Activated CD8-positive, alpha-beta memory T cell treated with anti-CD3 and anti-CD28 coated beads for 1 hour (primary cell): ENCODE measurements at places on chromosomes 6 and 20.

- no peak for DNase-seq
Measured at GRCh38 chr6:21780141-21780540, 186.6 kb downstream of the SOX4 start.

DNA sequence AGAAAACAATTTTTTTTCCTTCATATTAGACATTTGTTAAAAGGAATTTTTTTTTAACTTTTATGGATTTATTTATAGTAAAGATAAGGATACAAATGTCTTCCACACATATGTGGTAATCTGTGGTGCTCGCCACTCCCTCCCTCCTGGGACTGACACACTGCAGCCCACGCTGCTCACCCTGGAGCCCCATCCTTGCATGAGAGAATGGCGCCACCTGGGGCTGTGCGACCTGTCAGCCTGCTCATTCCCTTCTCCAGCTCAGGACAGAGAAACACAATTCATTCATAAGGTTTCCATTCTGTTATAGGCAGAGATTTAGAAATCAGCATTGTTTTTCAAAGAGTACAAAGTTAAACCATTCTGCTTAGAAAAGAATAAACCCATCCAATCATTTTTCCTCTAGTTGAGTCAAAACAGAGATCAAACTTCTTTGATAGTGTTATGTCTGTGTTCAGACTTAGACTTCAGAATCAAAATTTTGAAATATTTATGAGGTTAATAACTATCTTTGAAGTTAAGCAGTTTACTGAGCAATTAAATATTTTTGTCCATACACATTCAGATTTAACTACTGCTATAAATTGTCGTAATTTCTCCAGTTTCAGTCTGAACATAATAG, 42.8 kb upstream of the DYNLRB1 start:
- no peak for DNase-seq

DNA sequence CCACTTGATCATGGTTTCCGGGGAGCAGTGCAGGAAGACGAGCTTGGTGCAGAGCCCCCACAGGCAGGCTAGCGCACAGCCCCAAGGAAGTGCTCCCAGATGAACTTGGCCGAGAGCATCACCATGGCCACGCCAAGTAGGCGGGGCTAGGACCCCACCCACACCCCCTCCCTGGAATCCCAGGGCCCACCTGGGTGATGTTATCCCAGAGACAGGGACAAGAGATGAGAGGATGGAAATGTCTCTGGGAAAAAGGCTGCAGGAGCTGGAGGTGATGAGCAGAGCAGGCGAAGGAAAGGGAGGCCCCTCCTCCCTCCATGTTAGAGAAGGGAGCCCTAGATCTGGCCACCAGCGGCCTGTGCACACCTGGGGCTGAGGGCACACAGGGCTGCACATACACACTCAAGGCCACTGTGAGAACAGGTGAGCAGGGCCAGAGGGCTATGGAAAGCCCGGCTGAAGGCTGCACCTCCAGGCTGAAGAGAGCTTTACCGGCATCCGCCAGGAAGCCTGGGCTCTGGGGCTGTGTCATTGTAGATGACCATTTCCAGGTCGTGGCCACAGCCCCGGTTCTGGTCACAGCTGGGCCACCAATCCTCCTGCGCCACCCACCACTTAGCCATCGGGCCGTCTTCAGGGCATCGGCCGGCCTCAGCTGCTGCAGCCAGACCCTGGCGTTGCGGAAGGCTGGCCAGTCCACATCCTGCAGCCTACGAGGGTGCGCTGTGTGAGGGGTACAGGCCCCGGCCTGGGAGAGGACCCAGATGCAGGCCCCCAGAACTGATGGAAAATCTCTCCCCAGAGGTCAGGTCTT, 24.9 kb downstream of the NPEPL1 start:
- DNase-seq, result no peak

- no peak for DNase-seq
Measured at GRCh38 chr6:144718431-144718830, 433.3 kb downstream of the UTRN start.

DNA sequence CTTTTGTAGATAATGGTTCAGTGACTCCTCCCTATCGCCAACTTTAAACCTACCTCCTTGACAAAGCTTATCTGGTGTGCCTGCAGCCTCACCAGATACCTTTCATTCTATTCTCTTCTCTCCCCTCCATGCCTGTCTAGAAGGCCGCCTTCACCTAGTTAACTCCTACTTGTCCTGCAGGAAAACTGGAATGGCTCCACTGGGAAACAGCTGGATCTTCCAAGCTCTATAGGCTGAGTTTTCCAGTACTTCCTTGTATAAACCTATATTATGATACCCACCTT, 6.2 kb downstream of the PRKN start:
- DNase-seq, result no peak

DNA sequence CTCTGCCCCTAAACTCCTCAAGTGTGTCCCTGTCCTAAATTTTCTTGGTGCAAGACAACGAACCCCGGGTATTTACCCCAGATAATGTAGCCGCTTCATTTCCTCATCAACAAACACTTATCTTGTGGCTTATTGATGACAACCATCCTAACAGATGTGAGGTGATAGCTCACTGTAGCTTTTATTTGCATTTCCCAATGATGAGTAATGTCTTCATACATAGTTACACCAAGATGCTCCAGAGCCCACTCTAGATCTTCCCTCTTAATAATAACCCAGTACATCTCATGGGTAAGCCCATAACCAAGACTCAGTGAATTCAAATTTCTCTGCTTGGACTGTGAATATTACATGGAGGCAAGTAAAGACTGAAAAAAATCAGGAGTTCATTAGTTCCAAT, 48.2 kb upstream of the BEND6 start:
- no peak for DNase-seq

- DNase-seq, result no peak
Measured at GRCh38 chr6:139334806-139335446, 39.5 kb downstream of the CITED2 start.

DNA sequence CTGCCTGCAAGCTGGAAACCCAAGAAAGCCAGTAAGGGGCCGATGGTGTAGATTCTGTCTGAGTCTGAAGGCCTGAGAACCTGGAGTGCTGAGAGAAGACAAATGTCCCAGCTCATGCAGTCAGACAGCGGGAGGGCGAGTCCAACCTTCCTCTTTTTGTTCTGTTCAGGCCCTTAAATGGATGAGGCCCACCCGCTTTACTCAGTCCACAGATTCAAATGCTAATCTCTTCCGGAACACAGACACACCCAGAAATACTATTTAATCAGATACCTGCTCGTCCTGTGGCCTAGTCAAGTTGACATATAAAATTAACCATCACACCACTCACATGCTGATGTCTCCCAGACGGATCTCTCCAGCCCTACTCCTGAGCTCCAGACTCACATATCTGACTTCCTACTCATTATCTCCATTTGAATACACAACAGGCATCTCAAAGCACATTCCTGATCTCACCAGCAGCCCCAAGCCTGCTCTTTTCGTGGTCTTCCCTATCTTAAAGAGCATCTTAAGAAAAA, 26.7 kb upstream of the SRC start:
- DNase-seq, result no peak

GRCh38 chr20:23879811-23880374, 345 bp upstream of the CST5 start:
- DNase-seq, result no peak

GRCh38 chr6:168041928-168042327, 37.1 kb downstream of the FRMD1 start:
- no peak for DNase-seq

- no peak for DNase-seq
Measured at GRCh38 chr6:158460602-158461169, 99.2 kb upstream of the TMEM181 start.

DNA sequence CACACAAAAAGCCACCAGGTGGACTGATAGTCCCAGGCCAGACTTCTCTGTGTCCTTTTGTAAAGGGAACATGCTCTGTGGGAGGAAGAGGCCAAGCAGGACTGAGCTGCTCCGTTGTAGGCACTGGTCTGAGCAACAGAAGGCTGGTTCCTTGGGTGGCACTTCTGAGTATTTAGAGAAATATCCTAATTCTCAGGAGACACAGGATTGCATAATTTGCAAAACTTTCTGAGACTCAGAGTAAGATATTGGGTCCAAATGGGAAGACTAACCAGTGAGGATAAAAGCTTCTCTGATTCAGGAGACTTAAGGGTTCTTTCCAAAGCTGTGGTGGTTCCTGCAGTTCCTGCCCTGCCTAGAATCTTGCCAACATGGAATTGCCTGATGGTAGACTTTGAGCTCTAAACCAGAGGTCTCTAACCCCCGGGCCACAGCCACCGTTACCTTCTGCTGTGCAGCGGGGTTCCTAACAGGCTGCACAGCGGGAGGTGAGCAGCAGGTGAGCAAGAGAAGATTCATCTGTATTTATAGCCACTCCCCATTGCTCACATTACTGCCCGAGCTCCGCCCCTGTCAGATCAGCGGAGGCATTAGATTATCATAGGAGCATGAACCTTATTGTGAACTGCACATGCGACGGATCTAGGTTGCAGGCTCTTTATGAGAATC, 107.0 kb downstream of the OLIG3 start:
- DNase-seq, result no peak

DNA sequence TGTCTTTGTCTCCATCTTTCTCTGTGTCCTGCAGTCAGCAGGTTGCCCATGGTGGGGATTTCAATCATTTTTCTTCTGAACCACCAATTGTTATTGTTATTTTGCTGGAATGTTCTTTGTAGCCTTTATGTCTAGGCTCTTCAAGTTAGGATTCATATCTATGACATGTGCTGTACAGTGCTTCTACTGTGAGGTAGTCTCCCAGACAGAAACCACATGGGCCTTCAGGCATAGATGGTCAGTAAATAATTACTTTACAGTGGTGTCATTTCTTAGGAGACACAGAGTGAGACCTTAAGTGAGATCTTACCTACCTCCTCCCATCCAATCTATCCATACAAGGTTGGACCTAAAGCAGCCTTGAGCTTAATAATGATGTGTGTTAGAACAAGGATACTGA, 265.5 kb downstream of the ZFAND3 start:
- DNase-seq, result no peak

DNA sequence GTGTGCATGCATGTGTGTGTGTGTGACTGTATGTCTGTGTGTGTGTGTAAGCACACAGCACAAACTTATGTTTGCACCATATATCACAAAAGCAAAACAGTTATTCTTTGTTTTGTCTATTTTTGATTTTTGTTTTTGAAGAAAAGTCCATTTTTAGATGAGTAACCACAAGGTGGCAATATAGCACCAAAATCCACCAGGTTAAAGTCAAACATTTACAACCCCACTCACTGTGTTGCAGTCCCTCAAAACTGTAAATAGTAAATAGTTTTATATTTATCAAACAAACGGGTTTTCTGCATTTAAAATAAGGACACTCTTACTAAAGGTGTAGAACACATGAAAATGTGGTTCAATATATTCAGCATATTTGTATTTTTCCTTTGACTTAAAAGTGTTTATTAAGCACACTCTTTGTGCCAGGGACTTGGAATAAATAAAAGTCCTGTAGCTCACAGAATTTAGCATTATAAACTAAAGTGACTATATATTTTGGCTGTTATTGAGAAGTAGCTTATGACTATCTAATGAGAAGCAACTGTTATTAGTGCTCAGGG, 118.5 kb downstream of the GFRAL start:
- no peak for DNase-seq

- DNase-seq, result no peak
Measured at GRCh38 chr20:16517946-16518783, 55.1 kb downstream of the KIF16B start.

DNA sequence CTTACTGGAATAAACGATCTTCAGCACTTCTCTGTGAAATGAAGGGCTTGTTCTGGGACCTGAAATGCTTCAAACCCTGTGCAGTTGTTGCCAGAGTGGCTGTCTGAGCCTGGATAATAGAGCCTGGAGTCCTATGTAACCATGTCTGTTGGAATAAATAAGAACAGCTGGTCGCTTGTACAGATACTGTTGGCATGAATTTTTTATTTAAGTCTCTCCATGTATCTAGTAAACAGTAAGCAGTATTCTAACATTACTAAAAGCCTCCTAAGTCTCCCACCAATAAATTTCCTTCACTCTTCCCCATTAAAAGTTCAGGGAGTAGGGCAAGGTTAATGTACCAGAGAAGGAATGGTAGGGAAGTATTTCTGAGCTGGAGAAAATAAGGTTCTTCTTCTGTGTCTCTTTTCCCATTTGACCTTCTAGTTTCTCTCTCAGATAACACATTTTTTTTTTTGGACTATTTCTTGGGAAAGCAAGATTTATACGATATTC, 227.5 kb downstream of the PRL start:
- no peak for DNase-seq

DNA sequence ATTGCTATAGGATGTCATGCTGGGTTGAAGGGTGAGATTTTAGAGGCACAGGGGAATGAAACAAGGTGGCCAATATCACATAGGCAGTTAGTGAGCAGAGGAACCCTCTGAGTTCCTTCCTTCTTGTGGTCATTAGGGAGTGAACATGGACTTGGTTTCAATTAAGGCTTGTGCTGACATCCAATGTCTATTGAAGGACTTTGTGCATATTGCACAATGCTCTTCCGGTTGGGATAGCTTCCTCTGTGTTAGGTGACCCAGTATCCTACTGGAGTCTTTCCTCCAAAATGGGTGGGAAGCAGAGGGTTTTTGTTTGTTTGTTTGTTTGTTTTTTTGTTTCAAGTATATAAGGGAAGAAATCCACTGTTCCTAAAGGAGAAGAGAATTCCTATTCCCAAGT, 98.5 kb downstream of the HDGFL1 start:
- DNase-seq, result no peak
